Right renal pelvis (tissue), 4 donors: ENCODE measurements at places on chromosomes 5 and 9. TPM values are rescaled to one million over a fixed set of nuclear protein-coding genes. Genes with fewer than 3 reads are reported as not detected.
A peak's percentile ranks its signal among the peaks of the same experiment; 100 is the strongest.

The PDLIM4 gene
- 14.1 TPM for polyA plus RNA-seq

The SH3RF2 gene
- polyA plus RNA-seq: 4.8 TPM

The PPP3R2 gene
- polyA plus RNA-seq: not detected

The CD180 gene
- polyA plus RNA-seq: 0.72 TPM

The HACD4 gene
- 3.3 TPM for polyA plus RNA-seq

The ZNF354C gene
- 18.8 TPM for polyA plus RNA-seq

The TMEM174 gene
- polyA plus RNA-seq: 27.8 TPM

The UQCRQ gene
- 247 TPM for polyA plus RNA-seq

- DNase-seq: peak; percentile 62
Measured at GRCh38 chr9:77598524-77598923, 49.6 kb downstream of the GNA14 start.

DNA sequence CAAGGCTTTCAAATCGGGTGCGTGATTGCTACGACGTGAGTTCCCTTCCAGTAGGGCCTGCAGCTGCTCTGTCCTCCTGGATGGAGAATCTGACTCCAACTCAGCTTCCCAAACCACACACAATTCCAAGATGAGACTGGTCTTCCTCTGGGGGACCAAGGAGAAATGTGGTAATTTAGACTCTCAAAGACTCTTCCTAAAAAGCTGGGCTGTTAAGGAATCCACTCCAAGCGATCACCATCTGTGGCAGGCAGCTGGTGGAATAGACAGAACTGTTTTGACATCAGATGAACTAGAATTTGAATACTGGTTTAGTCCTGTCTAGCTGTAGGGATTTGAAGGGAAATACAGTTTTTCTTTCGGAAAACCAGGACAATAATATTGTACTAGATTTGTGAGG, 130.7 kb upstream of the KLF4 start:
- no peak for DNase-seq

GRCh38 chr9:426976-427375, 212.3 kb downstream of the DOCK8 start:
- no peak for DNase-seq

DNA sequence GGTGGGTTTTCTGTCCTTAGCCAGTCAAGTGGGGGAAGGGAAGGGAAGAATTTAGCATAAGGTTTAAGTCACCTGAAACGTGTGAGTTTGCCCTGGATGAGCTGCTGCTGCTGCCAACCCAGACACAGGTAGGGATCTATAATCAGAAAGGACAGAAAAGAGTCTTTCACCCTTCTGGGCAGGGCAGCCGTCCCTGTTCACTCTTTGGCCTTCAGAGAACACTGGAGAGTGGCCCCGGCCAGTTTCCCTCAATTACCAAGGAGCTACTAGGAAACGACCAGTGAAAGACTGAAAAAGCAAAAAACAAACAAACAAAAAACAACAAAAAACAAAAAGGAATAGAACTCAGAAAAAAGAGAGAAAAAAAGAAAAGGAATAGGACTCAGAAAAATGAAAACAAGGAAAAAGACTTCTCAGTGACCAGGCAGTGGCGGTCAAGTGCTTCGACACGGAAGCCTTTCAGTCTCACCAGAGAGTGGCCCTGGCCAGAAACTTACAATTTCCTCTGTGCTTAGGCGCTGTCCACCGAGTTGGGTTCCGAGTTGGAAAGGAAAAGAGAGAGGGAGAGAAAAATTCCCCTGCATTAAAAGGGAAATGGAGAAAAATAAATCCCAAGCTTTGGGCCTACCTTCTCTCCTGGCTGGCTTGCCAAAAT, 2.5 kb upstream of the GM2A start:
- no peak for DNase-seq

GRCh38 chr5:105167092-105167491, 1604.5 kb upstream of the NUDT12 start:
- DNase-seq: no peak

DNA sequence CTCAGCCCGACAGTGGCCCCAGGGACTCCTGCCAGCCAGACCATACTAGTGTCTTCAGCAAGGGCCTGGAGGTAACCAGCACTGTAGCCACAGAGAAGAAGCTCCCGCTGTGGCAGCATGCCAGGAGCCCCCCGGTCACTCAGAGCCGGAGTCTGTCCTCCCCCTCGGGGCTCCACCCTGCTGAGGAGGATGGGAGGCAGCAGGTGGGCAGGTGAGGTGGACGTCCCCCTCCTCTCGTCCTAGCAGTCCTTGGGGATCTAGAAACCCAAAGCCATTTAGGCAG, 28.0 kb upstream of the LRRC14B start:
- DNase-seq: no peak

DNA sequence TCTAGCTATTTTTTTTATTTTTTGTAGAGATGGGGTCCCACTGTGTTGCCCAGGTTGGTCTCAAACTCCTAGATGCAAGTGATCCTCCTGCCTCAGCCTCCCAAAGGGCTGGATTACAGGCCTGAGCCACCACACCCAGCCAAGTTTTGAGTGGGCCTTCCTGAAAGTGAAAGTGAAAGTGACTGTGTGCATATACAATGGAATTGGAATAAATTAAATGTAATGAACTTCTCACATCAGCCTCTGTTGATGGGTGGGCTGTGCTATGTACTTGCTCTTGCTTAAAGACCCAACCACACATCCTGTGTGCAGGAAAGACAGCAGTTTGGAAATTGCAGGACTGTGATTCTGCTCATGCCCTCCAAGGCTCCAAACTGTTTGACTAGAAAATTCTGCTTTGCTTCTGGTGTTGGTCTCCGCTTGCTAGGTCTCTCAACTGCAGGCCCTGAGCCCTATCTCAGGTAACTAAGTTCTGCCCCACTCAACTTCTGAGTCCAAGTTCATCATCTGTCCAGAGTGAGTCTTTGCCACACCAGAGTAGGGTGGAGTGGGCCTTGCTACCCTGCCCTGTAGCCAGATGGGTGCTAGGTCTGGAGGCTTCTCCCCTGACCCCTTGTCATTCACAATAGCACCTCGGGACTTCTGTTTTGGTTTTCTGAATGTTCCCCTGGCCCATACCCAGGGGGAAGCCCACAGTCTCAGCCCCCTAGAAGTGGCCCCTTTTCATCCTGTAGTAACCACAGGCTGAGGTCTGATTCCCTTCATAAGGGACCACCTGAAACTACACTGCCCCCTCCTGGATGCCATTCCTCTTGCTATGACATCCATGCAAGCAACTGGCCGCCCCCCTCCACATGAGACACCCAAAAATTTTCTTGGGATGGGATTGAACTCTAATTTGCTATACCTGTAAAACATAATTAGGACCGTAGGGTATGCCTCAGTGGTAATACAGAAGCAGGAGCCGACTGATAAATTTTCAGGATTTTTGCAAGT, 36.5 kb upstream of the RAD23B start:
- no peak for DNase-seq
